Midbrain (tissue), 1 donor: ENCODE measurements at places on chromosomes 5 and 9.

DNA sequence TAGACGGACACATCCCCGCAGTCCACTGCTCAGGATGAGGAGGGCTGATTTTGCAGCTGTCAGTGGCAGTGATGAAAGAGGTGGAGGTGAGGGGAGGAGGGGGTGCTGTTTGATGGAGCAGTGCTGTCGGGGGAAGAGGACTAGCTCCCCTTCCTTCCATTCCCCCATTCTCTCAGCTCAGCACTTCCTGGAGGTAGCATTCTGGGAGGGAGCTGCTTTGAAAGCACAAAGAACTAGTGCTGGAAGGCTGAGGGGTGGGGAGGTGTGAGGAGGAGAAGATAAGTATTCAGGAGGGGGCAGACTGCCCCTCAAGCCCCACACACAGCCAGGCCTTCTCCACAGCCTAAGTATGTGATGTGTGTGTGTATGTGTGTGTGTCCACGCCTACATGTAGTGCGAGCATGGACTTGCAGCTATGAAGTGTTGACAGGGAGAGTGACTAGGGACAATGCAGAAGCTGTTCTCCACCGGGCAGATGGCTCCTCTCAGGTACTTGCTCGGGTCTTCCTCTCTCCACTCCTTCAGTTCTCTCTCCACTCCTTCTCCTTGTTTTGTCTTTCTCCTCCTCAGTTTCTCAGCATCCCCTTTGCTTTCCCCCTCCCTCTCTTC is 65.5 kb upstream of the HSPA9 start:
- no peak for DNase-seq

- DNase-seq = no peak
Observed at GRCh38 chr5:175709276-175709781, 51.5 kb downstream of the HRH2 start.

DNA sequence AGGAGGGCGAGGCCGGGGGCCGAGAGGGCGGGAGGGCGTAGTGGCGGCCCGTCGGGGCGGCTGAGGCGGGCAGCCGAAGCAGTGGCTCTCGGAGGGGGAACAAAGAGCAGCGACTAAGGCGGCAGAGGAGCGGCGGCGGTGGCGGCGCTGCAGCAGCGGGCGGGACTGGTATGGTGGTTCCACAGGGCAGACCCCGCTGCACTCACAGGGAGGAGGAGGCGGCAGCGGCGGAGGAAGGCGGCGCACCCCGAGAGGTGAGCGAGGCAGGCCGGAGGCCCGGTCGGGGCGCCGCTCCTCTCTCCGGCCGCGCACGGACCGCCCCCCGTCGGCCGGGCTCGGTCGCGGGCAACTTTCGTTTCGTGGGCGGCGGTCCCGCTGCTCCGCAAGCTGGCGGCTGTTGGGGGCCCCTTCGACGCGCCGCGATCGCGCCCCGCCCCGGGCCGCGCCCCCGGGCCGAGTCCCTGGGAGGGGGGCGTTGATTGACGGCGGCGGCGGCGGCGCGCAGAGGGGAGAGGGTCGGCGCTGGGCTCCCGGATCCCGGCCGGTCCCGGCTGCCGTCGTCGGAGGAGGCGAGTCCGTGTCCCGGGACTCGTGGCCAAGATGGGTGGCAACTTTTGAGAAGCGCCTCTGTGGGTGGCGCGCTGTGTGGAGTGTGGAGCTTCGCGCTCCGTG is 467 bp downstream of the CNOT6 start:
- DNase-seq = peak; percentile 17

- peak; percentile 52 for DNase-seq
Observed at GRCh38 chr5:14185326-14186058, 42.4 kb downstream of the TRIO start.

GRCh38 chr5:74736759-74737158 is 30.2 kb downstream of the GFM2 start:
- peak; percentile 41 for DNase-seq

- DNase-seq = no peak
Observed at GRCh38 chr9:68530618-68531017, 10.1 kb downstream of the TMEM252 start.

- DNase-seq = no peak
Observed at GRCh38 chr5:85545129-85545528, 1072.6 kb upstream of the COX7C start.

- DNase-seq = no peak
Observed at GRCh38 chr5:98999631-99000030, 70.8 kb upstream of the CHD1 start.

DNA sequence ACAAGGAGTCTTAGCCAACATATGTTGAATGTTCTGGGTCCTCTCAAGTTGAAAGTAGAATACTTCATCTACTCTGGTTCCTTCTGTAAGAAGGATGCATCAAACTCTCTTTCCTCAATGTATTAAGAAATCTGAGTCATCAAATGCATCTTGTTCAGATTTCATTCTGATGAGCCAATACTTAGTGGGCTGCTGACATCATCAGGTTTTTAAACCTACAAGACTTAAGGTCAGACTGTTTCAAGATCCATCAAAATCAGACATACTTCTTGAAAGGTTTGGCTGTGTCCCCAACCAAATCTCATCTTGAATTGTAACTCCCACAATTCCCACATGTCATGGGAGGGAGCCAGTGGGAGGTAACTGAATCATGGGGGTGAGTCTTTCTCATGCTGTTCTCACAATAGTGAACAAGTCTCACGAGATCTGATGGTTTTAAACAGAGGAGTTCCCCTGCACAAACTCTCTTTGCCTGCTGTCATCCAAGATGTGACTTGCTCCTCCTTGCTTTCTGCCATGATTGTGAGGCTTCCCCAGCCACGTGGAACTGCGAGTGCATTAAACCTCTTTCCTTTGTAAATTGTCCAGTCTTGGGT is 168.8 kb downstream of the RAPGEF6 start:
- DNase-seq = no peak

GRCh38 chr5:31733371-31733770 is 94.4 kb downstream of the PDZD2 start:
- DNase-seq = peak; percentile 87

DNA sequence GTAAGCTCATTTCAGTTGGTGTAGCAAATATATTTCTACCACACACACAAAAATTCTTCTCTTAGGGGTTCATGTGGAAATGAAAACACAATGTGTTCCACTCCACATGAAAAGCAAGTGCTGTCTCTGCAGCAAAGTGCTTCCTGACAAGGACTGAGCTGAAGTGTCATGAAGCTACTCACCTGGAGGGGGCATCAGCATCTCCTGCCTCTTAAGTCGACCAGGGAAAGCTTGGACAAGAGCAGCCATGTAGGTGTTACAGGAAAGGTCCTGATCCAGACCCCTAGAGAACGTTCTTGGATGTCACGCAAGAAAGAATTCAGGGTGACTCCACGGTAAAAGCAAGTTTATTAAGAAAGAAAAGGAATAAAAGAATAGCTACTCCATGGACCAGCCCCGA is 62.8 kb downstream of the SV2C start:
- DNase-seq = no peak

DNA sequence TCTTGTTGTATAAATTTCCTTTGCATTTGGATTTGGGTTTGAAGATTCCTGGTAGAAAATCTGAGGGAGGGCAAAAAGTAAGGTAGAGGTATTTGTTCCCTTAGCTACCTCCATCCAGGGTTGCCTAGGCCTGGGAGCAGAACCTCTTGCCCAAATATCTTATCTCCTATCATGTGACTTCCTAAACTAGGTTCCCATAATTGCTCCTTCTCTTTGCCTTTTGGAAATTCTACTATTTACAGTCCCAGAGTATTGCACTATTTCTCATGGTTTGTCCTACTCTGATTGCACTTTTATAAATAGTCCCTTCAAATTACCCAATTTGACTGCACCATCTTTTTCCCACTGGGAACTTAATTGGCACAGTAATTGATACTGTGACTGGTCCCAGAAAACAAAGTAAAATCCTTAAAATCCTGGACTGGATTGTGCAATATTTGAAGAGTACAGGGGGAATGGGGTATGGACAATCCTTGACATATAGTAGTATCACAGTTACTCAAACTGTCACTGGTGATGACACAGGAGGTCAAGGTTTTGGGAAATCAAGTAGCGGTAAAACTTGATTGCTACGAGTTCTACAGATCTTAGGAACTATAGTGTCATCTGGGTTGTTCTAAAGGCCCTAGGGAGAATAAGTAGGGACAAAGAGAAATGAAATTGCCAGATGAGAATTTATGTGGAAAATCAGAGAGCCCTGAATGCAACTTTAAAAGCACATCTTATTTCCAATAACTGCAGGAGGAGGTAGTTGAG is 31.5 kb upstream of the TMED7 start:
- no peak for DNase-seq

- no peak for DNase-seq
Observed at GRCh38 chr5:135032999-135033861, 798 bp downstream of the PITX1 start.

DNA sequence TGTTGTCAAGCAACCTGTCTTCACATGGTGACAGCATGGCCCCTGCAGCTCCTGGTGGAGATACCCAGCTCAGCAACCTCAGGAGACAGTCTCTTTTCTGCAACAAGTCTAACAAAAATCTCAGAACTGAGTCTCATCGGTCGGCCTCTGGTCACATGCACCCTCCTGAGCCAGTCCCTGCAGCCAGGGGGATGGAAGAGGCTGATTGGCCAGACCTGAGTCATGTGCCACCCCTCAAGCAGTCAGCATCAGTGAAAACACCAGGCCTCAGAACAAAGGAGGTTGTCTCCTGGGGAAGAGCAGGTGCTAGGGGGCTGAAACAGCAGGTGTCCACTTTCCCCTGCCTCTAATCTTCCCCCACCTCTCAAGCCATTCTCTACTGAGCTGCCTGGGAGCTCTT is 54.4 kb downstream of the SMIM23 start:
- DNase-seq = no peak

GRCh38 chr5:174159327-174160114 is 114.0 kb downstream of the NSG2 start:
- DNase-seq = no peak

- DNase-seq = no peak
Observed at GRCh38 chr5:9115093-9115492, 430.8 kb downstream of the SEMA5A start.

- DNase-seq = peak; percentile 20
Observed at GRCh38 chr5:69007726-69008368, 86.0 kb upstream of the SLC30A5 start.

- DNase-seq = no peak
Observed at GRCh38 chr9:132721661-132722060, 51.4 kb downstream of the GTF3C4 start.

GRCh38 chr5:127634007-127634406 is 14.9 kb upstream of the CTXN3 start:
- DNase-seq = no peak

DNA sequence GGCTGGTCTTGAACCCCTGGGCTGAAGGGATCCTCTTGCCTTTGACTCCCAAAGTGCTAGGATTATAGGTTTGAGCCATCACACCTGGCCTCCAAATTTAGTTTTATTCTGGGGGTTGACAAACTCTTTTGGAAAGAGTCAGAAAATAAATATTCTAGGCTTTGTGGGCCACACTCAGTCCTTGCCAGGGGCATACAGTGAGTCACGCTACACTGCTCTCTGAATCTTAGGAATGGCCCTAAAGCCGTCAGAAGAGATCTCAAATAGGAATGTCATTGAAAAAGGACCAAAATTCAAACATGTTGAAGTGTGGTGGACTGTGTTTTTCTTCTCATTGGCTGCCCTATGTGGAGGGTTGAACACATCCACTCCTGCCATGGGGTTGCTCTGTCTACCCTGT is 127.7 kb upstream of the BASP1 start:
- no peak for DNase-seq

- DNase-seq = no peak
Observed at GRCh38 chr5:153756540-153756939, 266.1 kb downstream of the GRIA1 start.

DNA sequence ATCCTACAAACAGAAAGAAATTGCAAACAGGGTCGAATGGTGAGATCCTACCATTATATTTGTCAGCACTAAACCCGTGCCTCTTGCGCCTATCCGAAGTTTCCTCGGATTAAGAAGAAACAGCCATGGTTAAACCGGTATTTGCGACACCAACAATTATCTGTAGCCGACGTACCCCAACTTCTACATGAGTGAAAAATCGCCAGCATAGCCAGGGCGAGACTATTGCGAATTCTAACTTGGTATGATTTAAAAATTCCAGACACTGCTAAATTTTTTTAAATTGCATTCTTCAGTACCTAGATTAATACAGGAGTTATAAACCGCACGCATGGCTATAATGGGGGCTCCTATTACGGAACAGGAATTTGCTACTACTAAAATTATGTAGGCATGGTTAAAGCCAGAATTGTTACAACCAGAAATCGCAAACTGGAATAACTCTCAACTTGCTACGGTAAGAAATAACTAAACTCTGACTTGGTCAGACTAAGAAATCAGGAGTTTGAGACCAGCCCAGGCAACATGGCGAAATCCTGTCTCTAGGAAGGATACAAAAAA is 25.3 kb upstream of the ANXA2R start:
- DNase-seq = peak; percentile 62

- DNase-seq = no peak
Observed at GRCh38 chr9:14165376-14166035, 148.4 kb downstream of the NFIB start.

GRCh38 chr9:118957585-118957984 is 411.6 kb downstream of the BRINP1 start:
- DNase-seq = no peak

DNA sequence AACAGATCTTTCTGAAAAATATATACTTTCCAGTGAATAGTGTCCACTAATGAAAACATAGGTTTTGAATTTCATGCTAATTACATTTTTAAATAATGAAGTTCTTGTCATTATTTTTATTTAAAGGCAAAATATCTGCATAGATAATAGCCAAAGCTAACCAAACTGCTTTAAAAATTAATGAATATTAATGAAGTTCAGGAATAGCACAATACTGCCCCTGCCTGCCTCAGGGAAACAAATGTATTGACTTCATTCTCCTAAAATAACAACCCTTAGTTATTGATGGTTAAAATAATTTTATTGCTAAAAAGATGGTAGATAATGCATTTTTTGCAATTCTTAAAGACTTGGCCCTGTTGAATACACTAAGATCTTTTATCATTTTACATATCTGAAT is 103.6 kb upstream of the SSBP2 start:
- peak; percentile 14 for DNase-seq

GRCh38 chr9:4815381-4815956 is 22.7 kb downstream of the RCL1 start:
- DNase-seq = no peak

- no peak for DNase-seq
Observed at GRCh38 chr5:143426437-143426991, 23.0 kb upstream of the NR3C1 start.

DNA sequence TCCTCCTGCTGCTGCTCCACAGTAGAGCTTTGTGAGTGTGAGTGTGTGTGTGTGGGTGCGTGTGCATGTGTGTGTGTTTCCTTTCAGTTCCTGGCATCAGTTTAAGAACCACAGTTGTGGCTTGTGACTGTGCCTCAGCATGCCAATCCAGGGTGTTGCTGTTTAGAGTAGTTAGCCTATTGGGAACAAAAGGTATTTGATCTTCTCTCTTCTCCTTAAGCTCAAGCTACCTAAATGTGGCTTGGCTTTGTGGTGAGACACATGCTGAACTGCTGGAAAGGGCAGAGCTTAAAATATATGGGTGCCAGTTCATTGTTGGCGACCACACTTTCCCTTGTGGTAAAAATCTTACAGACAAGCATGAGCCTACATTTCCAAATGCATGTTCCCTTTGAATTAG is 116.6 kb upstream of the BNC2 start:
- DNase-seq = no peak
